Kasumi-1 (cell line): ENCODE measurements at places on chromosomes 16 and 17.

- DNase-seq = no peak
Measured at GRCh38 chr17:81538651-81539570, 10.7 kb downstream of the FSCN2 start.

GRCh38 chr17:72191921-72192799 lies 71.3 kb downstream of the SOX9 start:
- DNase-seq = no peak

GRCh38 chr16:29158785-29159184 lies 173.9 kb downstream of the LAT start:
- no peak for DNase-seq

GRCh38 chr17:59832883-59833379 lies 59.8 kb downstream of the TUBD1 start:
- DNase-seq = no peak

DNA sequence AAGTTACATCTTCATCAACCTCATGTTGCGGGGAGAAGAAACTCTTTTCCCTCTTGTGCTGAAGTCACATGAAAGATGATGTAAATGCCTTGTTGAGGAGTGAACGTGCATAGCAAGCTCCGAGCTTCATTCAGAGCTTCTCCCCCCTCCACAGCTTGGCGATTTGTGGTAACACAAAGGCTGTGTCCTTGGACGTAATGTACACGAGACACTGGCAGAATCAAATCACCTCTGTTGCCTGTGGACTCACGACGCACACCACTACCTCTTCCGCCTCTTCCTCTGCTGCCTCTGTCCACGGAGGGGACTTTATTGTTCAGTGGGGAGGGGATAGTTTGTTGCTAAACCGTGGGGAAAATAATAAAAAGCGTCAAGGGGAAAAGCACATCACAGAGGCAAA lies 54.9 kb upstream of the CHMP6 start:
- no peak for DNase-seq

DNA sequence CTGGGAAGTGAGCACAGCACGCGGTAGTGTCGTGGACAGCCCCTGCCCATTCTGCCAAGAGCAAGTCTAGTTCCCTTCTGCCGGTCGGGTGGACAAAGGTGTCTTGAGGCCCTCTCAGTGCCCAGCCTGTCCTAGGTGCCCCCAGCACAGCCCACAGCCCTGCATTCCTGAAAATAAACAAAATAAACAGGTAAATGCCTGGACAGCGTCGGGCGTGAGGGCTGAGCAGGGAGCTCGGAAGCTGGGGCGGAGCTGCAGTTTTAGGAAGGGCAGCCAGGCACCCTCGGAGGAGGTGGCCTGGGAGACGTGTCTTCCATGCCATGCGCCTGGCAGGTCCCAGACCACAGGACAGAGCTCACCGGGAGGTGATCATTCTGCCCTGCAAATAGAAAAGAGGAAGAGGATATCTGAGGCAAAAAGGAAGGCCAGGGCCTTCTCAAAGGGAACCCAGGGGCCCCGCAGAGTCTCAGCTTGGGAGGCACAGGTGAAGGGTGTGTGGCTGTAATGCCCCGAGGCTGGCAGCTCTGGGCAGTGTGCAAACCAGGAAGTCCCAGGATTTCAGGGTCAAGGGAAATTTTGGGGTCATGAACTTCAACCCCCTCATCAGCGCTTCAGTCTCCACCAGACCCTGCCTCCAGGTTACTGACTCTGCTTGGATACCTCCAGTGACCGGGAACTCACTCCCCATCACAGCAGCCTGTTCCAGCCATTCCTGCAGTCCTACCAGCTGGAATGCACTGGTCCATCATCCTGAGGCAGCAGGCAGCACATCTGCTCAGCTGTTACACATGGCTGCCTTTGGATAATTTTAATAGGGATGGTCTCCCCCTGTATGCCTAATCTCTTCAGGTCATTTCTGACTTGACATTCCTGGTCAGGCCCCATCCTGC lies 1.7 kb downstream of the ZNF469 start:
- peak; percentile 14 for DNase-seq

DNA sequence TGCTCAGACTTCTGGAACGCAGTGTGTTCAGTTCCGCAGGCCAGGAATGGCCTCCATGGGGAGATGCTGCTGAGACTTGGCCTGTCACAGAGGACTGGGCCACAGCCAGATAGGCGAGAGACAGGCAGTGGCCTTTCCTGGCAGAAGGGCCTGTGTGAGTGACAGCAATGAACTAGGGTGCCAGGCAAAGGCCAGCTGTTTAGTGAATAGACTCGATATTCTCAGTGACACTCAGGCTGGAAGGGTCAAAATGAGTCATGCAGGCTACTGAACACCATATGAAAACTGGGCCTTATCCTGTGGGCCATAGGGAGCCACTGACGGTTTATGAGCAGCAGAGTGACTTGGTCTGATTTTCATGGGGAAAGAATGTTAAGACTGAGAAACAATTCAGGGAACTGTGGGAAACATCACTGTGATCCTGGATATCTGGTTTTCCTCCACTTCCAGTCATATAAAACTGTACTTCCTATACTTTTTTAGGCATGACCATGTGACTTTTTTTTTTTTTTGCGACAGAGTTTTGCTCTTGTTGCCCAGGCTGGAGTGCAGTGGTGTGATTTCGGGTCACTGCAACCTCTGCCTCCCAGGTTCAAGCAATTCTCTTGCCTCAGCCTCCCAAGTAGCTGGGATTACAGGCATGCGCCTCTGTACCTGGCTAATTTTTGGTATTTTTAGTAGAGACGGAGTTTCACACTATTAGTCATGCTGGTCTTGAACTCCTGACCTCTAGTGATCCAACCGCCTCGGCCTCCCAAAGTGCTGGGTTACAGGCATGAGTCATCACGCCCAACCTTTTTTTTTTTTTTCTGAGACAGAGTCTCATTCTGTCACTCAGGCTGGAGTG lies 5.2 kb upstream of the NUBP1 start:
- no peak for DNase-seq

DNA sequence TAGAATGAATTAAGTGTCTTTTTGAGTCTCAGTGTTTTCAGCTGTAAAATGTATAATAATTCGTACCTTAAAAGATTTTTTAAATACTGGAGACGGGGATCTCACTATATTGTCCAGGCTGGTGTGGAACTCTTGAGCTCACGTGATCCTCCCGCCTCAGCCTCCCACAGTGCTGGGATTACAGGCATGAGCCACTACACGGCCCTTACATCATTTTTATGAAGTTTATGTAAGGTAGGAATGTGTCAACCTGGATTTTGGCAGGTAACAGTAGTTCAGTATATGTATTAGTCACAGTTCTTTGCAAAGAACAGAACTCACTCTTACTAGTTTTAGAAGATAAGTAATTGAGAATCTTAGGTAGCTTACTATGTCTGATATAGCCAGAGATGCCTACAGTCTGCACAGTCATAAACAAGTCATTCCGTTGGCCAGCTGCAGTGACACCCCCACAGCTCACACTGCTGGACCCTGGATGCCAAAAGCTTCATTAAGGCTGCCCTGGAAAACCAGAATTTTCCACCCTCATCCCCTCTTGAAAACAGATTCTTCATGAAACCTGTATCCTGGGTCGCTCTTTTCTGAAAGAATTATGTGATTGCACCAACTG lies 583 bp upstream of the COX6A2 start:
- DNase-seq = no peak

GRCh38 chr17:44469676-44470075 lies 33.5 kb downstream of the GPATCH8 start:
- DNase-seq = no peak

DNA sequence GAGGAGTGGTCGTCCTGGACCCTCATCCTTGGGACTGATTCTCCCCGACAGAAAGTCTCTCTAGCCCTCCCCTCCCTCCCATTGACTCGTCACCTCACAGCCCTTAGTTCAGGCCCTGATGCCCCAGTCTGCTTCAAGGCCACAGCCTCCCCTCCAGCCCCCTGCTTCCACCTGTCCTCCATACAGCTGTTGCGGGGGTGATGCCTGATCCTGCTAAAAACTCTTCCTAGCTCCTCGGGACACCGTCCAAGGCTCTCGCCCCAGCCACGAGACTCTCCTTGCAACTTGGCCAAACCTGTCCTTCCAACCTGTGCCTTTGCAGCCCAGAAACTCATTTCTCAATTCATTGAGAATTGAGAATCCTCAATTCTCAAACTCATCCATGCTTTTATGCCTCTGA lies 6.8 kb downstream of the STAC2 start:
- no peak for DNase-seq

DNA sequence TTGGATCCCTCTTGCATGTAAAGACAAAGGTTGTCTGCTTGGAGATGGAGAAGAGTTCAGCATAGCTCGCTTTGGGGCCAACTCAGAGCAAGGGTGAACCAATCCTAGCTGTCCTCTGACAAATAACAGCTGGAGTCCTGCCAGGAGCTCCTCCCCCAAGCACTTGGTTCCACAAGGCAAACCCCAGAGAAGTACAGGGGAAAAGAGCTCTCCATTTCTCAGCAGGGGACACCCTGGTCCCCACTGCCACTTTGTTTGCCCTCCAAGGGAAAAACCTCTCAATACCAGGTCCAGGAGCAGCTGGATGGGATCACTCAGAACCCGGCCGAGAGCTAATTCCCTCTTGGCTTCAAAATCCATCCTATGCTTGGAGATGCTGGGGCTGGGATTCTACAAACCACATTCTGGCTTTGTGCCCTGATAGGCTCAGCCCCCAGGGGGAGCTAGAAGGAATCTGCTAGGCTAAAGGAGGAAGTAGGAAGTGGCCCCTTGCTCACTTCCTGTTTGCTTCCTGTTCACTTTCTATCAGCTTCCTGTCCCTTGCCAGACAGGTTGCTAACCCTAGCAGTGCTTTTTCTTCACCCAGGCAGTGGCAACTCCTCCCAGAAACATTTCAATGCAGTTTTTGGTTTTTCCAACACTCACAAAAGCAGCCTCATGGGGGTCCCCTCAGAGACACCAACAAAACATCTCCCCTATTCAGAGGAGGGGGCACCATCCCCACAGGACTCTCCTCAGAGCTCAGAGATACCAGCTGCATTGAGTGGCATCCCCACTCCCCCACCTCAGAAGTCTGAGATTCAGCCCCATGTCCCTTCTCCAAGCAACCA lies 30.7 kb downstream of the CDRT4 start:
- DNase-seq = peak; percentile 34

DNA sequence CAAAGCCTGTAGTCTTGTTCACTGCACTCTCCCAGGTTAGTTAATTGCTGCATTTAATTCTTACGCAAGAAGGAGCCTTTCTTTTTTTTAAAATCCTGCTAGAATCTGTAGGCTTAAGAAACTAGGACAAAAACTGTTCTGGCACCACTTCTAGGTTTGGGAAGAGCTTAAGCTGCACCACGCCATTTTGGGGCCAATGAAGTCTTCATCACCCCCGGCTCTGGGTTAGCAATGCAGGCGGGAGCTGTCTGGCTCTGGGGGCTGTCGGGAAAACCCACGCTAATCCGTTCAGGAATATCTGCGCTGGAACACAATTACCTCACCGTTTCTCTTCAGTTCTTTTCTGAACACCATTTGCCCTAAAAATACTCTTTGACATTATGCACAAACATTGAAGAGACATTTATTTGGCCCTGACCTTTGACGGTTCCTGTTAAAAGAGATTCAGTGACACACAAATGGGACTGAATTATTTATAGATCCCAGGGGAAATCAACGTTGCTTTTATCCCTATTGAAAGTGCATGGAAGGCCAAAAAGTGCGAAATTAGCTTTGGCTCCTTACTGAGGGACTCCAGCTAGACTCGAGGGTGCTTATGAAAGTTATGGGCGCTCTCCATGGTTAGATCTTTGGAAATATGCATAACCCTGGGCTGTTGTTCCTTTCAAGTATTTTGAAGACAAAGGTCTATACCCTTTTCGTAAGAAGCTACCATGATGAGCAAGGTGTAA lies 249.2 kb downstream of the HAPSTR1 start:
- no peak for DNase-seq

DNA sequence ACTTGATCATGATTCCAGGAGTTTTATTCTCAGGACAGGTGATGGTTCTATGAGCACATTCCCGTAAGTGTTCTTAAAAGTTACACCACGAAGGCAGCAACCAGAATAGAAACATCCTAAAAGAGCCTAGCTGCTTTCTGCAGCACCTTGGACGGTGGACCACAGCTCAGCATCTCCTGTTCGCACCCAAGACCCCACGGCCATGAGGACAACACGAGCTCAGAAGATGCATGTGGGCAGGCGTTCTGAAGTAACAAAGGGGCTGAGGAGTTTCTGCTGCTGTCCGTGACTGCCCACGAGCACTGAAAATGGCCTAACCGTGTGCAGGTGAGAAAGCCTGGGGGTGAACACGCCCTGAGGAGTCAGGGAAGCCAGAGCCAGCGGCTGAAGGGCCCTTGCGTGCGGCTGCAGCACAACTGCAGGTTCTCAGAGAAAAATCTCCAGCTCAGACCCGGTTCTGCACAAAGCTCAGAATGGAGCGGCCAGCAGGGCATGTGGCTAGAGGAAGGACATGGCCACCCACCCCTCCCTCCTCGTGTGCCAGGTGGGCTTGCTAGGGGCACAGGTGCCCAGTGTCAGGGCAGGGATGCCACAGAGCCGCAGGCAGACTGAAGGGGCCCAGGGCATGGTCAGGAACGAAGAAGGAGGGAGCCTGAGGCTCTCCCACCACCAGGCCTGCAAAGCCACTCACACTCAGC lies 10.8 kb upstream of the C16orf95 start:
- no peak for DNase-seq

DNA sequence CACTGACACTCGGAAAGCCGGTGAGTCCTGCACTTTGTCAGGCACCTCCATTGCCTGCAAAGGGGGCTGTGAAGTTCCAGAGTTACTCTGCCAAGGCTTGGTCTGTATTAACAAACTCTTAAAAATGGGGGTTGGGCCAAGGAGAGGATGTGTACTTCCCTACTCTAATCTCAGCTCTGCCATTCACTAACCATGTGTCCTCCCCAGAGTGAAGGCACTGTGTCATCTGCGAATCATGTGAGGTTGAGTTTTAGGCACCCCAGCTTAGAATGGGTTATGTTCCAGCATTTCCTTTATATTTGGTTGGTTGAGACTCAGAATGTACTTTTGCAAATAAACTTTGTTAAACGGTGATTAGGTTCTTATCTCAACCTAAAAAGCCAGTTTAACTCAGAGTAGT lies 24.9 kb downstream of the ERCC4 start:
- no peak for DNase-seq

GRCh38 chr17:40910441-40910841 lies 25.4 kb upstream of the KRT20 start:
- no peak for DNase-seq

GRCh38 chr17:3808701-3809100 lies 7.7 kb upstream of the ITGAE start:
- no peak for DNase-seq

- DNase-seq = no peak
Measured at GRCh38 chr17:66287911-66288310, 14.5 kb upstream of the PRKCA start.
